Activated T-helper 2 cell treated with anti-CD3 and anti-CD28 coated beads, Interferon-gamma antibody, Interleukin-2, Interleukin-4, amounts not matched to agents 10 μg/mL and 5 μg/mL and 100 μg/mL, durations not matched to agents 14 hours and 24 hours and 36 hours (primary cell): ENCODE measurements at places on chromosomes 2 and 18. TPM values are rescaled to one million over a fixed set of nuclear protein-coding genes. Genes with fewer than 3 reads are reported as not detected.

SLC16A14 gene
- 6.7 and 7.8 TPM in 2 replicates for total RNA-seq

ADAM23 gene
- 0.23 and 0.25 TPM in 2 replicates for total RNA-seq

FLACC1 gene
- total RNA-seq: 0.84 and 1.6 TPM in 2 replicates

FHOD3 gene
- total RNA-seq: not detected in 2 replicates

LYG2 gene
- not detected in 2 replicates for total RNA-seq

PASK gene
- total RNA-seq: 72.5 and 75.8 TPM in 2 replicates

CRACDL gene
- total RNA-seq: 0.37 and 0.55 TPM in 2 replicates

CCDC102B gene
- 1.2 and 1.3 TPM in 2 replicates for total RNA-seq

DCC gene
- total RNA-seq: not detected in 2 replicates

DLGAP1 gene
- total RNA-seq: not detected in 2 replicates

SKA1 gene
- 23.5 and 23.6 TPM in 2 replicates for total RNA-seq

GALNT14 gene
- total RNA-seq: 0.50 and 0.90 TPM in 2 replicates

TNS1 gene
- 0.46 and 0.91 TPM in 2 replicates for total RNA-seq

ANKRD62 gene
- not detected in 2 replicates for total RNA-seq

GPBAR1 gene
- 0.41 and 0.87 TPM in 2 replicates for total RNA-seq

GRCh38 chr2:223762853-223763252 is 74.5 kb downstream of the AP1S3 start:
- no peaks in the 10 kb centered on the region for H3K27me3 ChIP-seq
- H3K27ac ChIP-seq: peak overlapping the region; percentile 48
- no peak for DNase-seq
- H3K4me3 ChIP-seq: no peak overlapping the region
- peaks cover 43% of the 10 kb centered on the region for H3K4me1 ChIP-seq

GRCh38 chr2:68416081-68416675 is 50.9 kb downstream of the FBXO48 start:
- H3K4me3 ChIP-seq: no peak overlapping the region
- peaks cover 4% of the 10 kb centered on the region for H3K27me3 ChIP-seq
- no peak overlapping the region for H3K27ac ChIP-seq
- DNase-seq: no peak

DNA sequence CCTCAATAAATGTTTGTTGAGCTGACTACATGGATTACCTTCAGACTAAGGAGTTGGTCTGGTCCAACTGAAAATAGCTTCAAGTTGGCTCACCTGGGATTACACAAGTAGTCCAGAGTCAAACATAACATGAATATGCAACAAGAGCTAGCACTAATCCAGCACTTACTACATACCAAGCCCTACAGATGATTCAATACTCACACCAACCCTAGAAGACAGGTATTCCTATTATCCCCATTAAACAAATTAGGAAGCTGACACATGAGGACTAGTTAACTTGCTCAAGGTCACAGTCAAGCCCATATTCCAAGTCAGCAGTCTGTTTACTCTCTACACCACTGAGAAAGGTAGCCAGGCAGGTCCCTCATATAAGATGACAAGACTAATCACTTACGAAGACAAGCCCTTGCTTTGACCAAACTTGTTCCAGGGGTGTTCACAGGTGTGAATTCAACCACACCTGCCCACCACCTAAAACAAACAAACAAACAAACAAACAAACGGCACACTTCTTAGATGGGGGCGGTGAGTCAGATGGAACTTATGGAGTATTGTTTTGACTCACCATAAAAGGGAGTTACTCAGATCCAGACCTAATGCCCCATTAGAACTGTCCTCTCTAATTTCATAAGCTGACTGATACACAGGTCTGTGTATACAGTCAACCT is 29.1 kb downstream of the TMEM131 start:
- DNase-seq: no peak
- H3K4me3 ChIP-seq: no peak overlapping the region
- peaks cover 56% of the 10 kb centered on the region for H3K4me1 ChIP-seq
- H3K27ac ChIP-seq: no peak overlapping the region
- no peaks in the 10 kb centered on the region for H3K27me3 ChIP-seq
- peaks cover 12% of the 10 kb centered on the region for H3K36me3 ChIP-seq

GRCh38 chr2:237475704-237476141 is 11.3 kb upstream of the MLPH start:
- H3K4me1 ChIP-seq: peaks cover 14% of the 10 kb centered on the region
- H3K36me3 ChIP-seq: no peaks in the 10 kb centered on the region
- DNase-seq: no peak
- peak overlapping the region; percentile 65 for H3K27ac ChIP-seq
- peak overlapping the region; percentile 73 for H3K4me3 ChIP-seq

DNA sequence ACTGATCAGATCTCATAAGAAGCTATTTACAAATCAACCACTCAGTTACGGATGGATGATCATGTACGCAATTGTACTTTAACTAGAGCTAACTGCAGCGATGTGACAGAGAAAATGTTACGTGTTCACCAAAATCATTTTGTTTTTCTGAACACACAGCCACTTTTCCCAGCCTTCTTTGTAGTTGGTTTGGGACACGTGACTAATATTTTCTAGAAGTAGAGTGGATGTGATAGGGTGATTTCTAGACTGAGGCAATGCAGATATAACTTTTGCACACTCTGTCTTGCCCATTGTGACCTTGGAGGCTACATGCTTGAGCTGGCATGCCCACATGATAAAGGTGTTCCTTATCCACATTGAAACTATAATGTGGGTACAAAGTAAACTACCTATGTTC is 9.9 kb upstream of the SLC9A4 start:
- no peak overlapping the region for H3K4me3 ChIP-seq
- H3K27me3 ChIP-seq: peaks cover 57% of the 10 kb centered on the region
- DNase-seq: no peak
- H3K27ac ChIP-seq: no peak overlapping the region
- no peaks in the 10 kb centered on the region for H3K36me3 ChIP-seq
- H3K4me1 ChIP-seq: no peaks in the 10 kb centered on the region

- no peak overlapping the region for H3K4me3 ChIP-seq
- H3K27me3 ChIP-seq: peaks cover 18% of the 10 kb centered on the region
- no peak for DNase-seq
- H3K4me1 ChIP-seq: peaks cover 7% of the 10 kb centered on the region
- H3K36me3 ChIP-seq: no peaks in the 10 kb centered on the region
- H3K27ac ChIP-seq: no peak overlapping the region
These were observed 113.0 kb downstream of the MEP1B start for GRCh38 chr18:32302806-32303205.

GRCh38 chr2:237227592-237228280 is 142.0 kb downstream of the COPS8 start:
- no peak overlapping the region for H3K4me3 ChIP-seq
- no peaks in the 10 kb centered on the region for H3K36me3 ChIP-seq
- no peak for DNase-seq
- H3K27ac ChIP-seq: peak overlapping the region; percentile 33
- H3K4me1 ChIP-seq: peaks cover 19% of the 10 kb centered on the region

GRCh38 chr2:60524874-60525273 is 28.6 kb downstream of the BCL11A start:
- peaks cover 1% of the 10 kb centered on the region for H3K4me1 ChIP-seq
- H3K27ac ChIP-seq: no peak overlapping the region
- no peak overlapping the region for H3K4me3 ChIP-seq
- DNase-seq: no peak

GRCh38 chr18:28584731-28585130 is 407.8 kb upstream of the CDH2 start:
- no peak overlapping the region for H3K27ac ChIP-seq
- H3K4me1 ChIP-seq: no peaks in the 10 kb centered on the region
- H3K27me3 ChIP-seq: no peaks in the 10 kb centered on the region
- no peak overlapping the region for H3K4me3 ChIP-seq
- DNase-seq: no peak

- H3K27ac ChIP-seq: no peak overlapping the region
- no peak for DNase-seq
- H3K4me3 ChIP-seq: no peak overlapping the region
- H3K36me3 ChIP-seq: no peaks in the 10 kb centered on the region
- H3K4me1 ChIP-seq: peaks cover 23% of the 10 kb centered on the region
These were observed 402.5 kb upstream of the TRIB2 start for GRCh38 chr2:12314127-12314760.

GRCh38 chr2:165114346-165114939 is 89.4 kb downstream of the SCN3A start:
- no peaks in the 10 kb centered on the region for H3K27me3 ChIP-seq
- no peak for DNase-seq
- H3K4me1 ChIP-seq: no peaks in the 10 kb centered on the region
- H3K4me3 ChIP-seq: no peak overlapping the region
- no peaks in the 10 kb centered on the region for H3K36me3 ChIP-seq
- H3K27ac ChIP-seq: no peak overlapping the region

DNA sequence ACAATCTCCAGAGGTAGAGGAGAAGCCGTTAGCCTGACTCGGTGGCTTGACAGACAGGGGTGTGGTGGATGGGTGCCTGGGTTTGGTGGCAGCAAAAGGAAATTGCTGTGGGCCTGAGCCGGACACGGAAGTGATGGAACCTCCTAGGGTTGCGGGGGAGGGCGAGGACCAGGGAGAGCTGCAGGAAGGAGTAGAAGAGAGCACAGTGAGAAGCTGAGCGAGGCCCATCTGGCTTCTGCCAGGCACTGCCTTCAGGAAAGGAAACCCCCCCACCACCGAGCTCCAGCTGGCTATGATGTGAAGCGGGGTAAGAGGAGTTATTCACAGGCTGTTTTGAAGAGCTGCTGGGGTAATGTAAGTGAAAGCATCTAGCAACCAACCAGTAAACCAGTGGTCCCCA is 134.6 kb downstream of the TSN start:
- H3K4me3 ChIP-seq: no peak overlapping the region
- H3K27ac ChIP-seq: no peak overlapping the region
- H3K4me1 ChIP-seq: no peaks in the 10 kb centered on the region
- DNase-seq: no peak
- no peaks in the 10 kb centered on the region for H3K27me3 ChIP-seq
- H3K36me3 ChIP-seq: no peaks in the 10 kb centered on the region

- no peaks in the 10 kb centered on the region for H3K27me3 ChIP-seq
- H3K36me3 ChIP-seq: peaks cover 5% of the 10 kb centered on the region
- peak overlapping the region; percentile 96 for H3K4me3 ChIP-seq
- no peak for DNase-seq
- H3K4me1 ChIP-seq: peaks cover 18% of the 10 kb centered on the region
These were observed 1.1 kb upstream of the SPAST start for GRCh38 chr2:32061973-32062861.

DNA sequence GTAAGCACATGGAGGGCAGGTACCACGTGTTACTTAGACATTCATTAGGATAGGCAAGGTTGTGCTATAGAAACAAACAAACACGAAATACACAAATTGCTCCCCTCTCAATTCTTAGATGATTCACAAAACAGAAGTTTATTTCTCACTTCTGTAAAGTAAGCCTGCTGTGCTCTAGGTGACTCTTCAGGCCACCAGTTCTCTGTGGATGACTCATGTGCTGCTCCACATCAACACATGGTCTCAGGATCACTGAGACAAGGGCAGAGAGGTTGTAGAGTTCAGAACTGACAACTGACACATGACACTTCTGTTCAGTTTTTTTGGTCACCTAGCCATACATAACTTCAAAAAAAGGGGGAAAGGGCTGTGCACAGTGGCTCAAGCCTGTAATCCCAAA is 70.6 kb downstream of the DAW1 start:
- no peaks in the 10 kb centered on the region for H3K4me1 ChIP-seq
- H3K4me3 ChIP-seq: no peak overlapping the region
- DNase-seq: no peak

- H3K4me3 ChIP-seq: no peak overlapping the region
- peaks cover 50% of the 10 kb centered on the region for H3K4me1 ChIP-seq
- DNase-seq: no peak
- peaks cover 9% of the 10 kb centered on the region for H3K36me3 ChIP-seq
- peaks cover 5% of the 10 kb centered on the region for H3K27me3 ChIP-seq
- H3K27ac ChIP-seq: no peak overlapping the region
These were observed 76.3 kb upstream of the ID2 start for GRCh38 chr2:8605351-8606065.

DNA sequence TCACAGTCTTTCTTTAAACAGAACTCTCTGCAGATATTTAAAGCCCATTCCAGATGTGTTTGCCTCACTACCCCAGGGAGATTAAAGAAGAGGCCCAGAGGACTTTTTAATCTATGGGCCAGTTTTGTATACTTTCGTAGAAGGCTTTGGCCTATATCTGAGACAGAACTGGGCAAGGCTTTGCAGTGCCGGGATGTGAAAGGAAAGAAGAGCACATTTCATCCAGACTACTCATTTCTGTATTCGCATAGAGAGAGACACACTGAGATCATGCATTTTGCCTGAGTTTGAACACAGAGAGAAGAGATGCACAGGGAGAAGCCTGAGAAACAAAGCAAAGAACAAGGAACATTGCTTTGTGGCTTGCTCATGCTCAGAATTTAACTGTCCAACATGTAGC is 54.9 kb upstream of the SLC5A7 start:
- H3K4me1 ChIP-seq: no peaks in the 10 kb centered on the region
- no peak for DNase-seq
- H3K4me3 ChIP-seq: no peak overlapping the region
- H3K27ac ChIP-seq: no peak overlapping the region
- no peaks in the 10 kb centered on the region for H3K27me3 ChIP-seq

GRCh38 chr2:164755952-164756351 is 85.7 kb downstream of the COBLL1 start:
- no peaks in the 10 kb centered on the region for H3K27me3 ChIP-seq
- H3K4me1 ChIP-seq: no peaks in the 10 kb centered on the region
- H3K36me3 ChIP-seq: no peaks in the 10 kb centered on the region

DNA sequence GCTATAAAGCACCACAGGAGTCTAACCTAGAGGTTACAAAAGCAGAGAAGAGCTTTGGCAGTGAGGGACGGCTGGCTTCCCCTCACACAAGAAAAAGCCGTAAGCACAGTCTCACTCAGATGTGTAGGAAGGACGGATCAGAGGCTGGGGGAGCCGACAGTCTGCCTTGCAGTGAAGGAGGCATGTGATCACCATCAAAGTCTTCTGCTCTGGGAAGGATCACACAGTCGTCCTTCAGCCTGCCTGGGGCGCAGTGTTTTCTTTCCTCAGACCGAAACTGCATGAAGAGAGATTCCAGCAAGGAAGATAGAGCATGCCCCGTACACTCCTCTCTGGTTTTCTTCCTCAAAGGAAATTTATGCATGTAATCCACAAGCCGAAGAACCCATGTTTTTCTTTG is 24.1 kb downstream of the GATA6 start:
- no peaks in the 10 kb centered on the region for H3K4me1 ChIP-seq
- no peaks in the 10 kb centered on the region for H3K36me3 ChIP-seq
- no peak for DNase-seq
- no peak overlapping the region for H3K27ac ChIP-seq
- H3K4me3 ChIP-seq: no peak overlapping the region
- H3K27me3 ChIP-seq: peaks cover 5% of the 10 kb centered on the region

GRCh38 chr2:178747767-178748166 is 59.5 kb downstream of the TTN start:
- DNase-seq: no peak
- H3K4me3 ChIP-seq: no peak overlapping the region
- peaks cover 8% of the 10 kb centered on the region for H3K36me3 ChIP-seq
- no peak overlapping the region for H3K27ac ChIP-seq
- peaks cover 2% of the 10 kb centered on the region for H3K27me3 ChIP-seq

DNA sequence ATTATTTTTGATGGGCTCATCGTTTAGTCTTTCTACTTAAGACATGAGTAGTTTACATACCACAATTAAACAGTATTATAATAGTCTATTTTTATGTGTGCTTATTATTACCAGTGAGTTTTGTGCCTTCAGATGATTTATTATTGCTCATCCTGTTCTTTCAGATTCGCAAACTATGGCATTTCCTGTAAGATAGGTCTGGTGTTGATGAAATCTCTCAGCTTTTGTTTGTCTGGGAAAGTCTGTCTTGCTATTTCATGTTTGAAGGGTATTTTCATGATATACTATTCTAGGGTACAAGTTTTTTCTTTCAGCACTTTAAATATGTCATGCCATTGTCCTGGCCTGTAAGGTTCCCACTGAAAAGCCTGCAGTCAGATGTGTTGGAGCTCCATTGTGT is 101.3 kb downstream of the DNAH7 start:
- peaks cover 3% of the 10 kb centered on the region for H3K27me3 ChIP-seq
- no peaks in the 10 kb centered on the region for H3K4me1 ChIP-seq
- DNase-seq: no peak
- no peak overlapping the region for H3K27ac ChIP-seq
